CD4-positive, CD25-positive, alpha-beta regulatory T cell (primary cell): ENCODE measurements at places on chromosomes 1 and 21. TPM values are rescaled to one million over a fixed set of nuclear protein-coding genes. Genes with fewer than 3 reads are reported as not detected.

DNA sequence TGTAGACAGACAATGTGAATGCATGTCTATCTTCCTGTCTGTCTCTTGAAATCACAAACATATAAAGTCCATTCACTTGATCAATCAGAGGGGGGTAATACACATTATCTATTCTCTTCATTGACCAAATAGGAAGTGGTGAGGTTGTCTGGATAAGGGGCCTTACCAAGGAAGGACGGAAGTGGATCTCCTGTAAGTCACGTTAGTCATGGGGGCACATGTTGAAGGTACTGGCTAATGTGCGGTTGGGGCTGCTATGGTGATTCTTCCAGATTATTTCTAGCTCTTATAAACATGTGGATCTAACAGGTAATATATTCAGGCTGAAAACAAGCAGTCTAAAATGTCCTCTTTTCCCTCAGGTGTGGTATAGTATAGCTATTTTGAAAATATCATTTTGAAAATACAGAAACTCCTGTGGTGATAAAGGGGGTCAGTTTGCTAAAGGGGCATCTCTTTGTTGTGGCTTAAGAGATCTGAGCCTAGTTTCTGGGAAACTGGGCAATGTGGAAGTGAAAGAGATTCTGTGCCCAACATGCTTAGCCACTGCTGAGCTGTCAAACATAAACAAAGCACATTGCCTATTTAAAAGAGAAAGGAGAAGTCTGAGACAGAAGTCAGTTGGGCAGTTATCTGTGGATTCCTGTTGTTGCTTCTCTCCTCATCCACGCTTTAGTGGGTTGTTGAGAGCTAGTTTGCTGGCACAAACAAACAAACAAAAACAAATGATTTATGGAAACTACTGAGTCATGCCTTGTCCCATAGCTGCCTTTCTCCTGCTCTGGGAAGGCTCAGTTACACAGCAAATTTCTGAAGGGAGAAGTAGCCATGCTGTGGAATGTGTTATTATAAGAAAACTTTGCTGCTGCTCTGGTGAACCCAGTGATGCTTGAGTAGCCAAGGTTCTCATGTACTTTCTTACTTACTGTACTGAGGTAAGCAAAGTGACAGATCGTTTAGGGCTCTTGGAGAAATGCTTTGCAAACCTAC lies 166.9 kb downstream of the HLX start:
- DNase-seq = no peak

GRCh38 chr1:155591770-155592169 lies 18.2 kb upstream of the MSTO1 start:
- DNase-seq = peak; percentile 66

GRCh38 chr1:201059871-201060555 lies 36.5 kb upstream of the KIF21B start:
- no peak for DNase-seq

DNA sequence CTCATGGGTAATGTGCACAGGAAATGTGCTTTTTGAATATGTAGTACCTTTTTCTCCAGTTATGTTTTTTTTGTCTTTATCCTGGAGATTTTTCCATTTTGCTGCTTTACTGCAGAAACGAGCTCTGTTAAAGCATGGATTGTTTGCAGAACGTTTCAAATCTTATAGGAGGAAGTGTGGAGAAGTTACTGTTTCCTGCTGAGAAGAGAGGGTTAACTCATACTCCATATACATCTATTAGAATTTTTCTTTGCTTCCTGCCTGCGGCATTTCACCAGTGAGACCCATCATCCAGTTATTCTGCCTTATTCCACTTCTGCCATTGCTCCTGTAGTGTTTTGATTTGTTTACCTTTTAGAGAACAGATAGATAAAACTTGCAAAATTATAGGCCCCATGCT lies 2.0 kb downstream of the RPRD2 start:
- no peak for DNase-seq

- no peak for DNase-seq
Measured at GRCh38 chr1:180270530-180271271, 40.6 kb downstream of the LHX4 start.

DNA sequence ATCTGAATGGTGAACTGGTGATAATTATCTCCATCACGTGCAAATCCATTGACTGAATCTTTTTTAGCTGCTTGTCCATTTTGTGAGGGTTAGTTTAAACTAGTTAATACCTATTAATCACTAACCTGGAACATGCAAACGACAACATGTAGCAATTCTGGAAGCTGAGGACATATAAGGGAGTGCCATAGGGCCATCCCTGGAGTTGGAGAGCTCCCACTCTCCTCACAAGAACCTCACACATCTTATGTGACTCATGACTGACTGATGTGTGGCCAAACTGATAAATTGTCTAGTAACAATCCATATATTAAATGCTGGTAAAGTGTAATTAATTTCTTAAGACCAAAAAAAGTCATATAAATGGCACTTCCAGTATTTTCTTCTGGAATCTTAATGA lies 62.9 kb upstream of the HOOK1 start:
- DNase-seq = no peak

DNA sequence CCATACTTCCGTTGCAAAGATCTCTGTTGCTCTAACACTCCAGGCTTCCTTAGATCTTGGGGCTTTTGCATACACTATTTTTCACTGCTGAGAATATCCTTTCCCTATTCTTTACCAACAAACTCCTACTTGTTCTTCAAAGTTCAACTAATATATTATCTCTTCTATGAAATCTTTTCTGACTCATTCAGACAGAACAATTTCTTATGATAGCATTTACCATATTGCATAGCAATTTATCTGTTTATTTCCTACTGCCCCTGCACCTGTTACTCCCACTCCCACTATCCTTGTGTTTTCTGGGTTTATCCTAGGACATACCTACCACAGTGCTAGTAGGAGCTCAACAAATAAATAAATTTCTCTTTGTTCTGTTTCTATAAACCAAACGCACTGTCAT lies 11.0 kb downstream of the GADD45A start:
- no peak for DNase-seq

GRCh38 chr1:21814241-21814918 lies 2.3 kb downstream of the LDLRAD2 start:
- DNase-seq = no peak

GRCh38 chr21:41858466-41859296 lies 20.5 kb downstream of the PRDM15 start:
- no peak for DNase-seq

DNA sequence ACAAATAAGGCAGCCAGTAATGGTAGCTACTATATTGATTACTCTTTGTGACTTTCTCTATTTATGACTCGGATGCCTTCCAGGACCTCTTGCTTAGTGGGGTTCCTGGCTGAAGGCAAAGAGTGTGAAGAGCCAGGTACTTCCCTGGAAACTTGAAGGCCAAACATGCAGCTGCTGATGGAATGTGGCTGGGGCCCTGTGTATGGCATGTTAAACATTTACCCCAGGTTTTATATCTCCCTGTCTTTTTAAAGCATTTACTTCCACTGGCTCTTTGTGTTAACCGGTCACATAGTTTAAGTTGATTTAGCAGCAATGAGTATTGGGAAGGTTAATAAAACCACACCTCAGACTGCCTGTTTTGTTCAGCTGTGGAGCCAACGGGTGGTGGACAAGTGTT lies 45.7 kb upstream of the PAXBP1 start:
- DNase-seq = no peak

GRCh38 chr1:182752077-182752988 lies 37.2 kb upstream of the NPL start:
- no peak for DNase-seq

GRCh38 chr1:157310401-157310800 lies 172.2 kb upstream of the ETV3 start:
- no peak for DNase-seq

- DNase-seq = no peak
Measured at GRCh38 chr1:76682138-76682537, 185.1 kb upstream of the ST6GALNAC5 start.

DNA sequence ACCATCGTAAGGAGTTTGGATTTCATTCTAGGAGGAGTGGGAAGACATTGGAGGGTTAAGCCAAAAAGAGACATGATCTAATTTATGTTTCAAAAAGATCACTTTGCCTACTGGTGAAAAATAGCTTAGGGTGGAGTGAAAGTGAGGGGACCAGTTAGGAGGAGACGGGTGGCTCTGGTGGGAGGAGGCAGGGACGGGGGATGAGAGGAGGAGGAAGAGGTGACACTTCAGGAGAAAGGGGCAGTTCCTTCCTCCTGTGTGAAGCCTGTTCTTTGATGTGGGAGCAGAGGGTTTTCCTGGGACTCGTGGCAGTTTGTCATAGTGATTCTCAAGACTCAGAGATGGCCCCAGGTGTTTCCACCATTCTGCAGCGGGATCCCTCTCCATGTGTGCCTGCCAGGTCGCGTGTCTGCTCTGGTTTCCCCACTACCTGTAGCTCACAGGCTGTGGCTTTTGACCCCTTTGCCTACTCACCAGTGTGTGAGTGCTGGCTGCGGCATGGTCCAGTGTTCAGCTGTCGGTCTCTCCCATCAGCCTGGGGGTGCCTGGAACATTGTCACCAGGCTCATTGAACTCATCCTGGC lies 102.4 kb downstream of the CNIH3 start:
- DNase-seq = peak; percentile 7

DNA sequence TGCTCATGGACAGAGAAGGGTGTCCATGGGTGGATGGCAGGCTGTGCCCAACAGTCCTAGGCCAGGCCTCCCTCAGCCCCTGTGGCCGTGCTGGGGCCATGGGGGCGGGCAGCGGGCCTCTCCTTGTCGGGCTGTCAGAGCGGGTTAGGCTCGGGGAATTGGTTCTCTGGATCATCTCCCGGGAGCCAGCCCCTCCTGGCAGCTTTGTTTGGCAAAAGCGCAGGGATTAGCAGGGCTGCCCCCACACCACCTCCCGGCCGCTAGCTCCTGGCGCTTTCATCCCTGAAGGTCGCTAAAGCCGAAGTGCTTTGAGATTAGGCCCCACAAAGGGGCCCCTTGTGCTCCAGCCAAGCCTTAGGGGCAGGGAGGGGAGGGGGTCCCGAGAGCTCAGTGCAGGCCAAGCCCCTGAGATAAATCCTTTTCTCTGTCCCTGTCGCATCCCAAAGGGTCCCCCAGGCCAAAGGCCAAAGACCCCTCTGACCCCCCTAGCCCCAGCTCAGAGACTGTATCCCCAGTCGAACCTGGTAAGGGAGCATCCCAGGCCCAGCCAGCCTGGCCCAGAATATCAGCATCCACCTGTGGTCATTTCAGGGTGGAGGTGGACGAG lies 9.8 kb upstream of the DMBX1 start:
- no peak for DNase-seq

- DNase-seq = no peak
Measured at GRCh38 chr1:230708631-230709580, 5.0 kb downstream of the AGT start.

Gene CACNA1S
- not detected for total RNA-seq

Gene ACOT11
- total RNA-seq = 0.15 TPM

Gene CSF3R
- total RNA-seq = 3.6 TPM

Gene ZNF593OS
- total RNA-seq = not detected

Gene CD1D
- total RNA-seq = not detected

Gene MIA3
- 87.1 TPM for total RNA-seq

Gene TTC24
- 2.3 TPM for total RNA-seq
